Aortic smooth muscle cell (primary cell): ENCODE measurements at places on chromosomes 2 and 18. TPM values are rescaled to one million over a fixed set of nuclear protein-coding genes. Genes with fewer than 3 reads are reported as not detected.

The PDE11A gene
- total RNA-seq: under 0.01 and 0.13 TPM in 2 replicates

The PPP1R1C gene
- total RNA-seq: 0.26 and 0.56 TPM in 2 replicates

The CPLX4 gene
- not detected in 2 replicates for total RNA-seq

The KIF5C gene
- 0.06 and 0.13 TPM in 2 replicates for total RNA-seq

The PROC gene
- 0.19 TPM in 1 of 2 replicates, not detected in the other for total RNA-seq

The DSG1 gene
- not detected in 2 replicates for total RNA-seq

The EMX1 gene
- not detected in 2 replicates for total RNA-seq

The ALLC gene
- not detected in 2 replicates for total RNA-seq

The DNER gene
- total RNA-seq: 0.26 and 0.37 TPM in 2 replicates

The GBX2 gene
- total RNA-seq: not detected in 2 replicates

The LOXHD1 gene
- not detected in 2 replicates for total RNA-seq

The PCARE gene
- total RNA-seq: not detected in 2 replicates
